ENCODE measurements at places on chromosomes 12 and 14. TPM values are rescaled to one million over a fixed set of nuclear protein-coding genes. Genes with fewer than 3 reads are reported as not detected.

Gene CLEC1B
- total RNA-seq, result not detected

Gene CEBPE
- total RNA-seq, result not detected

Gene TSHR
- total RNA-seq, result not detected

Gene MLF2
- total RNA-seq, result 59.4 TPM

Gene DPY19L2
- total RNA-seq, result 5.6 TPM

Gene SOAT2
- total RNA-seq, result not detected

Gene IGFBP6
- 204 TPM for total RNA-seq

Gene SVOP
- total RNA-seq, result not detected

Gene RHOJ
- total RNA-seq, result 4.2 TPM

Gene DPF3
- total RNA-seq, result 4.0 TPM

Gene PRIMA1
- total RNA-seq, result 0.33 TPM

Gene SLC17A8
- total RNA-seq, result not detected

Gene REP15
- total RNA-seq, result 1.0 TPM

Gene PLEKHG7
- total RNA-seq, result 1.6 TPM

- no peaks in the 10 kb centered on the region for H3K27me3 ChIP-seq
- no peaks in the 10 kb centered on the region for H3K36me3 ChIP-seq
- no peak overlapping the region for H3K27ac ChIP-seq
- DNase-seq, result no peak
- no peaks in the 10 kb centered on the region for H3K4me1 ChIP-seq
Measured at GRCh38 chr12:51717326-51717925, 126.4 kb downstream of the SCN8A start.

- H3K27me3 ChIP-seq, result no peaks in the 10 kb centered on the region
- no peaks in the 10 kb centered on the region for H3K36me3 ChIP-seq
- DNase-seq, result no peak
- no peak overlapping the region for H3K27ac ChIP-seq
Measured at GRCh38 chr14:36113341-36113740, 63.2 kb downstream of the PTCSC3 start.

DNA sequence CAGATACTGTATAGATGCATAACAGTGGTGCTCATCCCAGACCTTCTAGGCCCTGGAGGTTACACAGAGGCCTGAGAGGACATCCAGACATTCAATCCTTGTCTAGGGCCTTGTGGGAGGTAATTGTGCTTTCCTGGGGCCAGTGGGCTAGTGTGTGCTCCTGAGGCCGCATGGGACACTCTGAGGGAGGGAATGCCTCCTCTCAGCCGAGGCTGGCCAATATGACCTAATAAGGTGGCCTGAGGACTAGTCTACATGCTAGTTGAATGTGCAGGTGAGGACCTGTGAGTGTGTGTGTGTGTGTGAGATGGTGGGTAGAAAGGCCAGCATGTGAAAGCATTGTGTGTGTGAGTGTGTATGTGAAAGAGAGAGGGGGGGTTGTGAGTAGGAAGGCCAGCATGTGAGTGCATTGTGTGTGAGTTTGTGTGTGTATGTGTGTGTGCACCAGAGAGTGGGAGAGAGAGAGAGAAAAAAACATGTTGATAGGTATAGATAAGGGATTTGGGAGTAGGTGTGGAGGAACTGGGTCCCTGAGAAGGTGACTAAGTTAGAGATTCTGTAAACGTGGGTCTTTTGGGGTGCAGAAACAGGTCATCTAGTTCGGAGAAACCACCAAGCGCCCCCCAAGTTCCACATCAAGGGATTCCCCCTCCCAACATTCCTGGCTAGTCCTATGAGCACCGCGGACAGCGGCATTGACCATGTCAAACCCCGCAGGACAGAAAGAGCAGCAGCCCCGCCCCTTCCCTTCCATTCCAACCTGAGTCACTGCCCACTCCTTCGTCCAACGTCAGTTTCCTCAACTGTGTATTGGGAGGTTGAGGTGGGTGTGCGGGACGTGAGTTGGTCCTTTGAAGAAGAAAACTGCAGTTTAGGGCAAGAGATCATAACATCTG, 9.7 kb upstream of the KRT81 start:
- H3K36me3 ChIP-seq, result no peaks in the 10 kb centered on the region
- no peak overlapping the region for H3K4me3 ChIP-seq
- no peaks in the 10 kb centered on the region for H3K4me1 ChIP-seq
- DNase-seq, result no peak
- H3K27ac ChIP-seq, result no peak overlapping the region

- no peak overlapping the region for H3K27ac ChIP-seq
- no peak overlapping the region for H3K4me3 ChIP-seq
- H3K27me3 ChIP-seq, result no peaks in the 10 kb centered on the region
- no peak for DNase-seq
- H3K4me1 ChIP-seq, result peaks cover 12% of the 10 kb centered on the region
- H3K36me3 ChIP-seq, result no peaks in the 10 kb centered on the region
Measured at GRCh38 chr12:5076761-5077160, 33.1 kb downstream of the KCNA5 start.

DNA sequence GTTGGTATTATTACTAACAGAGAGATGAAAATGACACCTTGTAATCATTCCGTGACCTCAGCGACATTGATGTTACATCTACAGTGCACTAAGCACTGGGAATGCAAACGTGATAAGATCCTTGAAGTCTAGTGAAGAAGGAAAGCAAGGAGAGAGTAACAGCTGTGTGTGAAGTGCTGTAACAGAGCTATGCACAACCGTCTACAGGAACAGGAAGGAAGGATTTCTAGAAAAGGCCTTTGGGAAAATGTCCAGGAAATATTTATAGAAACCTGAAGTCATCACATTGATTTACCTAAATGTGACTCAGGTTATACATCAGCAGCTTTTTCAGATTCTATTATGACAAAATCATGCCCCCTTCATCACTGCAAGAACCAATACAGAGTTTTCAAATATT, 304.2 kb upstream of the AMIGO2 start:
- H3K27me3 ChIP-seq, result no peaks in the 10 kb centered on the region
- no peak overlapping the region for H3K4me3 ChIP-seq
- no peak overlapping the region for H3K27ac ChIP-seq
- no peak for DNase-seq

DNA sequence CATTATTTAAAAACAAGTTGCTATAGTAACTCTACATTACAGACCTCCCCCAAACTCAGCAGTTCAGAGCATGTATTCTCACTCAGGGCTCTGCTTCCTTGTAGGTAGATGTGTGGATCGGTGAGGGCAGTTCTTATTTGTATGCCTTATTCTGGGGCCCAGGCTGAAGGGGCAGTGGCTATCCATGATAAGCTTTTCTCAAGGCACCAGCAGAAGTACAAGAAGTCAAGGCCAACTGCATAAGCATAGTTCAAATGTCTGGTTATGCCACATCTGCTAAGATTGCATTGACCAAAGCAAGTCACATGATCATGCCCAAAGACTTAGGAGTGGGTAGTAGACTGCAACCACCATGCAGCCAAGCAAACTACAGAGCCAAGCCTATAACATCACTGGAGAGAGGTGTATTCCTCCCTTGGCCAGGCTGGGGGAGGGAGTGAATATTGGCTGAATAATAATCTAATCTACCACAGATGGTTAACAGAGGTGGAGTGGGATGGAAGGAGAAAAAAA, 4.6 kb downstream of the PSEN1 start:
- no peak for DNase-seq
- no peak overlapping the region for H3K27ac ChIP-seq
- H3K4me3 ChIP-seq, result no peak overlapping the region
- no peaks in the 10 kb centered on the region for H3K27me3 ChIP-seq
- no peaks in the 10 kb centered on the region for H3K36me3 ChIP-seq

GRCh38 chr14:42523666-42524065, 917.0 kb downstream of the LRFN5 start:
- H3K4me3 ChIP-seq, result no peak overlapping the region
- no peak overlapping the region for H3K27ac ChIP-seq
- no peaks in the 10 kb centered on the region for H3K4me1 ChIP-seq

GRCh38 chr14:53938136-53938837, 18.3 kb downstream of the BMP4 start:
- no peak overlapping the region for H3K27ac ChIP-seq
- no peak for DNase-seq
- no peak overlapping the region for H3K4me3 ChIP-seq
- no peaks in the 10 kb centered on the region for H3K36me3 ChIP-seq
- H3K27me3 ChIP-seq, result no peaks in the 10 kb centered on the region
- no peaks in the 10 kb centered on the region for H3K4me1 ChIP-seq

DNA sequence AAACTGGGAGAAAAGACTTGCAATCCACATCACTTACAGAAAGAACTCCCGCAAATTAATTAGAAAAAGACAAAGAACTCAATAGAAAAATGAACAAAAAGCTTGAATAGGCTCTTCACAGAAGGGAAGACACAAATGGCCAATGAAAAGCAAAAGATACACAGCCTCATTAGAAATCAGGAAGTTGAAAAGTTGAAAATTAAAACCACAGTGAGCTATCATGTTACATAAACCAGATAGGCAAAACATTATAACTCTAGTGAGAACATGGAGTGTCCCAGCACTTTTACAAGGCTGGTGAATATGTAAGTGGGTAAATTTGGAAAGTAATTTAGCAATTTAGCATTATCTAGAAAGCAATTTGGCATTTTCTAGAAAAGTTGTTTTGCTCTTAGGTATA, 158.4 kb upstream of the RASSF8 start:
- H3K27me3 ChIP-seq, result no peaks in the 10 kb centered on the region
- no peak for DNase-seq
- H3K27ac ChIP-seq, result no peak overlapping the region
- H3K4me1 ChIP-seq, result no peaks in the 10 kb centered on the region

GRCh38 chr14:79331830-79332229, 879.5 kb downstream of the DIO2 start:
- no peak overlapping the region for H3K27ac ChIP-seq
- no peaks in the 10 kb centered on the region for H3K4me1 ChIP-seq
- no peaks in the 10 kb centered on the region for H3K27me3 ChIP-seq

GRCh38 chr14:63472986-63473788, 70.0 kb downstream of the PPP2R5E start:
- H3K4me3 ChIP-seq, result no peak overlapping the region
- DNase-seq, result no peak
- no peaks in the 10 kb centered on the region for H3K27me3 ChIP-seq
- no peaks in the 10 kb centered on the region for H3K36me3 ChIP-seq
- no peak overlapping the region for H3K27ac ChIP-seq

DNA sequence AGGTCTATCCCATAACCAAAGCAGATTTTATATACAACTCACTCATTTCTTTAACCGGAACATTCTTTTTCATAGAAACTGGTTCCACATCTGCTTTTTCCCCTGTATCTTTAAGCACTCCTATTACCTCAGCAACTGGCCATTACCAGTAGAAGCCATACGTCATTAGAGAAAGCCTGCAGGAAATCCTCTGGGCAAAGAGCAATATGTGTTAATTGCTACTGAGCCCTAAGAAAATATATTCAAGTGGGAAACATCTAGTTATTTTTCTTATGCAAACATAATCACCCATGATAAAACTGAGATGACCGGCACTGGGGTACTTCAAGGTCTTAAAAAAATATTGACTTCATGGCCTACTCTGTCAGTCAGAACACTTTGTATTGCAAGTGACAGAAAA, 28.2 kb upstream of the CPSF6 start:
- no peaks in the 10 kb centered on the region for H3K4me1 ChIP-seq
- no peaks in the 10 kb centered on the region for H3K27me3 ChIP-seq
- no peaks in the 10 kb centered on the region for H3K36me3 ChIP-seq
- no peak for DNase-seq
- H3K27ac ChIP-seq, result no peak overlapping the region

- no peaks in the 10 kb centered on the region for H3K4me1 ChIP-seq
- H3K4me3 ChIP-seq, result no peak overlapping the region
- no peak for DNase-seq
- no peaks in the 10 kb centered on the region for H3K36me3 ChIP-seq
- no peak overlapping the region for H3K27ac ChIP-seq
Measured at GRCh38 chr12:67151886-67152285, 117.3 kb upstream of the CAND1 start.

GRCh38 chr14:42642787-42643186, 1036.1 kb downstream of the LRFN5 start:
- H3K27me3 ChIP-seq, result no peaks in the 10 kb centered on the region
- H3K36me3 ChIP-seq, result no peaks in the 10 kb centered on the region
- no peak for DNase-seq
- H3K4me3 ChIP-seq, result no peak overlapping the region
- no peak overlapping the region for H3K27ac ChIP-seq
- no peaks in the 10 kb centered on the region for H3K4me1 ChIP-seq

DNA sequence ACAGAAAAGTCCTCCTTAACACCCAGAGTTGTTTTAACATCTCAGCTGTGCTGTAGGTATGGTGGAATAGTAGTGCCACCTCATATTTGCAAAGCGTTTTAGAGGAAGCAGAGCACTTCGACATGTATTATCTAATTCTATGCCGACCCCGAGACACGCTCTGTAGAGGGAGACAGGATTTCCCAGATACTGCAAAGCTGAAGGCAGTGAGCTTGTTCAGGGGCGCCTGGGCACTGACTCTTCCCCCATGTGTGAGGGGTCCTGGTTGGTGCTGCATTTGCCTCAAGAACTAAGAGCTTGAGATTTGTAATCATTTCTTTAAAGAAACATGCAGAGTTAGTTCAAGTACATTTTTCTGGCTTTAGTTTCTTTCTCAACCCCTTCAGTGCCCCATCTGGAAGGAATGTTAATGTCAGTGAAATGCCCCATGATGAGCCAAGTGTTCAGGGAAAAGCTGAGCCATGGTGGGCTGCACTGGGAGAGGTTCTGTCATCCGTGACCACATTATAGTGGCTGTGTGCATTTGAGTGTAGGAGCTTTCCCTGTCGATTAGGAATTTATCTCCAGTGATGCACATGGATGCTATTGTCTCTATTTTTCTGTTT, 66.3 kb downstream of the MBIP start:
- H3K27ac ChIP-seq, result no peak overlapping the region
- H3K27me3 ChIP-seq, result no peaks in the 10 kb centered on the region
- DNase-seq, result no peak

GRCh38 chr12:59803735-59804134, 207.9 kb downstream of the SLC16A7 start:
- no peak for DNase-seq
- no peak overlapping the region for H3K27ac ChIP-seq
- H3K36me3 ChIP-seq, result no peaks in the 10 kb centered on the region
- H3K4me3 ChIP-seq, result no peak overlapping the region

DNA sequence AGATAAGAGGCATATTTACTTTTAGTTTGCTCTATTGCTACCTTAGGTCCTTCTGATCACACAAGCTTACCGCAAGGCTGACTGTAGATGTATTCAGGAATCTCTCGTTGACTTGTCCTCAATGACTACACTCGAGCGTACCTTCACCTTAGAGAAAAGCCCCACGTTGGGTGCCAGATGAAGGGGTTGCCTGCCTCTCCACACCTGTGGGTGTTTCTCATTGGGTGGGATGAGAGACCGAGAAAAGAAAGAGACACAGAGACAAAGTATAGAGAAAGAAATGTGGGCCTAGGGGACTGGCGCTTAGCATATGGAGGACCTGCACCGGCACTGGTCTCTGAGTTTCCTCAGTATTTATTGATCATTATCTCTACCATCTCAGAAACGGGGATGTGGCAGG, 51.8 kb downstream of the ASCL4 start:
- no peak for DNase-seq
- H3K27me3 ChIP-seq, result no peaks in the 10 kb centered on the region
- no peaks in the 10 kb centered on the region for H3K4me1 ChIP-seq
- H3K4me3 ChIP-seq, result no peak overlapping the region

Measured in body of pancreas (tissue), 4 donors.